ENCODE measurements at places on chromosomes 12 and 14.

DNA sequence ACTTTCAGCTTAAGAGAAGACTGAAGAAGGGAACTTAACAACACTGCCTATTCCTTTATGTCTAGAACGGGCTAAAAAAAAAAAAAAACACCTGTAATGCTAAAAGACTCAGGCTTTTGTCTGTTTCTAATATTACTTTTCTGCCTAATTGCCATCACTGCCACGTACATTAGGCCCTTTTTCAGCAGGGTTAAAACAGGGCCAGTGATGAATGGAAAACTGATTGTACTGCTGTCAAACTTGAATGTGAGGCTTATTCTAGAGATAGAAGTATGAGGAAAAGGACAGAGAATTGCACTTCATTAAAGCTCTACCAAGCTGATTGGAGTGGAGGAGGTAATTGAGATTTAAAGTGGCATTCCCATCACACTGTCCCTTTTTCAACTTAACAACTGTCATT lies 535.8 kb downstream of the PRKD1 start:
- DNase-seq: no peak

- DNase-seq: no peak
Measured at GRCh38 chr12:26874501-26875296, 41.7 kb upstream of the ITPR2 start.

- DNase-seq: peak; percentile 93
Measured at GRCh38 chr12:2248901-2249381, 196.2 kb downstream of the CACNA1C start.

- DNase-seq: no peak
Measured at GRCh38 chr14:55129086-55129427, at the start of gene LGALS3. Gene LGALS3, plus strand, starts transcription at chr14:55129252. Its CDS starts 8,122 bp downstream, at chr14:55137374.

DNA sequence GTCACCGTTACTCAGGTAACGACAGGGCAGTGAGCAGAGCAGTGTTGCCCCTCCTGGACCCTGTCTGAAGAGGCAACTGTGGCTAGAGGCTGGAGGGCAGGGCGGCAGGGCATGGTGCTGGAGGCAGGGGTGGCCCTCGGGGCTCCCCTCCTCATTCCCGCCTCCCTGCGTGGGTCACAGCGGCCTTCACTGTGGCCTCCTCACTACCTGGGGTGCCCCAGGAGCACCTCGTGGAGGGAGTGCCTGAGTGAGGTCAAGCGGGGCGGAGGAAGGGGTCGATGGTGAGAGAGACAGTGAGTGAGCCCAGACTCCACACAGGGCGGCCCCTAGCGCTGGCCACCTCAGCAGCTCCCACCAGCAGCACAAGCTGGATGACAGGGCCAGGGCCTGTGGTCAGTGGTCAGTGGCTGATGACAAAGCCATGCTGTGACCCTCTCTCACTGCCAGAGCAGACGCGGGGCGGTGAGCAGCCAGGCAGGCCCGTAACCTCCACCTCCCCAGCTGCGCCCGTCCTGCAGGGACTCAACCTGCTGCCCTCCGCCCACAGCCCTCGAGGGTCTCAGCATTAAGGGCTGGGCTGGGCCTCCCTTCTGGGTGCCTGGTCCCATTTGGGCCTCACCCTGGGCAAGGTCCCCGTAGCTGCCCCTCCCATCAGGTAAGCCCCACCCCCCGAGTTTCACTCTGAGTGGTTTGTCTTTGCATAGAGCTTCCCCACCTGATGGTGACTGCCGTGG lies 17.8 kb downstream of the GPR132 start:
- no peak for DNase-seq
